ENCODE measurements at places on chromosomes 1 and 21.
A peak's percentile ranks its signal among the peaks of the same experiment; 100 is the strongest.

DNA sequence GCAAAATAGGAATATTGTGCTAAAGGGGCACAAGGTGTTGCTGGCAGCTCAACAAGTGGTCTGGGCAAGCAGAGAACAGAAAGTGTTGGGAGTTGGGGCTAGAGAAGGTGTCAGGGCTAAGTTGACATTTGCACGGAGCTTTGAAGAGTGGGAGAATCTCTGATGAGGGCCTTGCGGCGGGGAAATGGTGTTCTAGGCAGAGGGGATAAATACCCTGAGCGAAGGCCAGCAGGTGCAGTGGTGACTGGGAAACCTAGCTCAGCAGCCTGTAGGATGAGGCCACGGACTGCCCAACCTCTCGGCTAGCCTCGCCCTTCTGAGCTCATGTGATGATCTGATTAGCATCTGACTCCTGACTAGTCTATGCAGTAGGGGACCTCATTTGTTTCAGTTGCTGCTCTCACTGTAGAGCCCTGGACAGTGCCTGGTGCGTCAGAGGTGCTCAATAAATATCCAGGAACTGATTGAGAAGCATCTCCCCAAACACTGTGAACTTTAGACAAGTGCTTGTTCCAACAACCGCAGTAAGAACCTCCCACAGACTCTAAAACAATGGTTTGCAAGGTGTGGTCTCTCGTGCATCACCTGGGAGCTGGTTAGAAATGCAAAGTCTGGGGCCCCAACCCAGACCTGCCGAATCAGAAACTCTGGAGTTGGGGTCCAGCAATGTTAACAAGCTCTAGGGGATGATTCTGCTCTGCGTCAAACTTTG is 1.0 kb upstream of the FOXO6 start:
- DNase-seq, result no peak

GRCh38 chr21:33268737-33269441 is 2.7 kb downstream of the IL10RB start:
- DNase-seq, result peak; percentile 11

- DNase-seq, result no peak
These were observed 173.4 kb upstream of the RGS18 start for GRCh38 chr1:191984856-191985255.

DNA sequence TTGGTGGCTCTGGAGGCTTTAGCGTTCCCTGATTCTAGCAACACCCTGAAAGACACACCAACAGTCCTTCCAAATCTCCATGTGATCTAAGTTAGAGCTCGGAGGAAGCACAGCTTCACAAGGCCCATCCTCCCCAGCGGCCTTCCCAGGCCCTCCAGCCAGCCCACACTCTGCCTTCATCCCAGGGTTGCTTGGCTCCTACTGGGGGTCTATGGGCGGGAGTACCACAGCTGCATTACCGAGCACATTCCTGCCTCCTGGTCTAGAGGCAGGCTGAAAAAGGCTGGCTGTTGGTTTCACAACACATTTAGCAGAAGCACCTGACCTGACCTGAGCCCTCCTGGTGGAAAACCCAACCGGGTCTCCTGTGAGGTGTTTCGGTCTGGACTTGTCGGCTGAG is 54.7 kb upstream of the TRIM67 start:
- DNase-seq, result no peak

GRCh38 chr1:15412175-15412800 is 2.6 kb downstream of the EFHD2 start:
- no peak for DNase-seq

DNA sequence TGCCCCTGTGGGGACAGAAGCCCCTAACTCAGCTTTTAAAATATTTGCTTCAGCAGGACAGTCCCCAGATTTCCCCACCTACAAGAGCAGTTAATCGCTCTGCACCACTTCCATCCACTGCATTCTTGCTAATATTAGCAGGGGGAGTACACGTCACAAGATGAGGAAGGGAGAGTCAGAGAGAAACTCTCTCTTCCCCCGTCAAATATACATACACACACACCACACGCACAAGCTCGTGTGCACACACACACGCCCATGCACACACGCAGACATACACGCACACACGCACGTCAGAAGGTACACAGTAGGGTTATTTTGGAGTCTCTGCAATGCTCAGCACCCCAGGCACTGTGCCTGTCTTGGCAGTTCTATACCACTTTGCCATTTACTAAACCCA is 2.1 kb downstream of the CLCA1 start:
- DNase-seq, result no peak

- no peak for DNase-seq
These were observed 2.5 kb upstream of the OLFML3 start for GRCh38 chr1:113976609-113977278.

GRCh38 chr1:56817716-56818463 is 1.3 kb downstream of the FYB2 start:
- DNase-seq, result no peak

- DNase-seq, result no peak
These were observed 149.3 kb downstream of the ZC3H11B start for GRCh38 chr1:219463636-219464035.

DNA sequence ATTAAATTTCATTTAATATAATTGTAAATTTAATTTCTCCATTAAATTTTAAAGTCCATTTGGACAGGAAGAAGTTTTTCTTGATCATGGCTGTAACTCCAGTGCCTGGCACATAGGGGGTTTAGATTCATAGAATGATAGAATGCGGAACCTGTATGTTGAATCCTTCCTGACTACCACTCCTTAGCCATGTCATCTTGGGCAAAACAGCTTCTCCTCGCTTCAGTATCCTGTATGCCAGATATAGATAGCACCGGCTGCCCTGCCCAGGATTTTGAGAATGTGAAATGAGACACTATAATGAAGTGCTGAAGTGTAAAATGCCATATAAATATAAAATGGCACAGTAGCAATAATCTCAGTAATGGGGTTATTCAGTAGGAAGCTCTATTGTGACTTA is 6.4 kb downstream of the DYRK1A start:
- no peak for DNase-seq

- DNase-seq, result no peak
These were observed 89.3 kb downstream of the RGL1 start for GRCh38 chr1:183894290-183894565.

DNA sequence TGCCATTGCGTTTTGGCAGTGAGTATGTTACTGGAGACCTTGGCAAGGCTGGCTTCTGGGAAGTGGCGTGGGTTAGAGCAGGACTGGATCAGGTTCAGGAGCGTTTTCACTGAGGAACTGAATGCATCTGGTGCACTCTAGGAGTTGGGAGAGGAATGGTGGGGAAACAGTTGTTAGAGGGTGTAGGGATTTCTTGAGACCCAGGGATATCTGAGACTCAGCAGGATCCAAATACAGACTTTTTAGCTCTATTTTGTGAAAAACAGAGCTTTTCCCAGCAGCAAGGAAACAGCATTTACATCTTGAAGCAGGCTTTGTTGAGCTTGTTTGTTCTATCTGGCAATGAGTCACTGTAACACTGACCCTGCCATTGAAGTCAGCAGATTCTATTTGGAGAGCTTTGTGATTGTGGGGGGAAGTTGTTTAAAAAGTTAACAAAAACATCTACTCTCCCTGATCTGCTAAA is 56.9 kb upstream of the NRIP1 start:
- DNase-seq, result no peak

- no peak for DNase-seq
These were observed 2.0 kb upstream of the ENAH start for GRCh38 chr1:225654688-225655508.

DNA sequence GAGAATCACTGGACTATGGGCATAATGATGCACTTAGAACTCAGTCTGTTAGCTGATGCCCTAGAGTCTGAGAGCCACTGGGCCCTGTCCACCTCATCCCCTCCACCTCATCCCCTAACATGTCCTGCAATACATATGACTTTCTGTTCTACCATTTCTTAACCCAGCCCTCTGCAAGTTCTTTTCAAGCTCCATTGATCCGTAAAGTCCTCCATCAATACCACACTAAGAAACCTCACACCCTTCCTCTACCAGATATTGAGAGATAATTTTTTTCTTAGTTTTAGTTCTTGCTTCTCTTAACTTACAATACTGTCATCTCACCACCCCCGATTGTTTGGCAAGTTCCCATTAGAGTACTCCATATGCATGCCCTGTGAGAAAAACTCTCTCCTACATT is 22.1 kb downstream of the FCRL4 start:
- no peak for DNase-seq

GRCh38 chr1:214026985-214027384 is 39.2 kb downstream of the PROX1 start:
- no peak for DNase-seq

DNA sequence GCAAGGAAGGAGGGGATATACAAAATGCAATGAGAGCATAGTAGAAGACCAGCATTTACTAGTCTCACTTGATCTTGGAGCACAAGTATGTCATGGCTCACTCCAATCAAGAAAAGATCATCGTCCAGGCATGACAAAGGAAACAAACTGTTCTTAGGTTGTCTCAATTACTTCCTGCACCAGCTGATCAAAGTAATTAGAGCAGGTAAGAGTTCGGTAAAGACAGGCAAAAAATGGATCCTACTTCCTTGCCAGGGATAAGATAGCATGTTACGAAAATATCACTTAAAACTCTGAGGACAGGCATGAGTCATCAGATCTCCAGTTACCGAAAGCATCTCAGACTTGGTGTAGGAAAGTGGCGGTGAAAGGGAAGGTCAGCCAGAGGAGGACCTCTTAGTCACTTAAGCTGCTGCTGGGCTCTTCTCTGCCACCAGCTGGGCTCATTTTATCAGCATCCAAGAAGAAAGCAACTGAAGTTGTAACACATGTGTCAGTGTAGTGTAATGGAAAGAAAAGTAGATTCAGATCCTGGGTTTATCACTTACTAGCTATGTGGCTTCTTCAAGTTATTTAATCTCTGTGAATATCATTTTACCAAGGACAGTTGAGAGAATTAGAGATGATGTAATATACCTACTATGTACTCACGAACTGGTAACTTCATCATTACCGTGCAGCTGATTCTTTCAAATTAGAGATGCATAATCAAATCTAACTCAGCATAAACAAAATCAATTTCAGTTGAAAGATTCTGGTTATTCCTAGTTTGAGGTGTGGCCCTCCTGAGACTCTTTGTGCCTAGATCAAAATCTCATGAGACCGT is 46.8 kb downstream of the XCL1 start:
- no peak for DNase-seq

GRCh38 chr1:241095847-241096246 is 261.2 kb downstream of the RGS7 start:
- DNase-seq, result no peak

DNA sequence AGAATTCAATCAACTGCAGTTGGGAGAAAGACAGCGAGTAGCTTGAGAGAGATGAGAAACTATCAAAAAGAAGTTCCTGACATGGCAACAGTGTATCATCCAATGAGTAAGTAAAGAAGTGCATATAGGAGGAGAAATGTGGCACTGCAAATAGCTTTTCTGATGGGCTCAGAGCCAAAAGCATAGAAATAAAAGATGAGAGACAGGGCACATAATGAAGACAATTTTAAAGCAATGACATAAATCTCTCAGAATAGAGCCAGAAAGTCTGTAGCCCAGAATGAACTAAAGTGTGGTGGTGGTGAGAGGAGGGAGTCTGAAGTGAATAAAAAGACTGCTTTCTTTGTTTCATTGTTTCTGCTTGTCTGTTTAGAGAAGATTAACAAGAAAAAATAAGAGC is 34.3 kb downstream of the TNFSF18 start:
- DNase-seq, result no peak

DNA sequence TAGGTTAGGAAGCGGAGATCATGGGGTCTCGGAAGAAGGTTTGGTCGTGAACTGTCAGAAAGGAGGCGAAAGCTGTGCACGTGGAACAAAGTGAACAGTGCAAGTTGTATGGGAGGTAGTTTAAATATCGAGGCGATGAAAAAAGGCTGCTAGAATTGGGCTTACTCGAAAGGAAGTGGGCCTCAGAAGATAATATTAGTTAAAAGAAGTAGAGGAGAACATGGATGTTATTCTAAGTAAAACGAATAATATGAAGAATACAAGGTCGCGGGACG is 571 bp downstream of the WDR3 start:
- DNase-seq, result no peak

DNA sequence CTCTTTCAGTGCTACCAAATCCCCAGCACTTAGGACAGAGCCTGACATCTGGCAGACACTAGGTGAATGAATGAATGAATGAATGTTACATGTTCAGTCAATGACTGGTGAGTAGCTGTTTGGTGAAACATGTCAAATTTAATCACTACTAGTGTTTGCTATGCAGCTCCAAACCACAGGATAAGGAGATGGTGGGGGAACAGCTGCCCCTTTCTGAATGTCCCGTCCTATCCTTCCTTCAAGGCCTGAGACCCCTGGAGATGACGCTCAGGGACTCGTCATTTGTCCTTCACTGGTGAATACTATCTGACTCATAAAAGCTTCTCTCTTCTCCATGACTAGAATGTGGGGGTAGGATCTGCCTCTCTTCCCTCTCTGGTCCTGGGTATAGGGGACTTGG is 175.4 kb downstream of the HIVEP3 start:
- no peak for DNase-seq

DNA sequence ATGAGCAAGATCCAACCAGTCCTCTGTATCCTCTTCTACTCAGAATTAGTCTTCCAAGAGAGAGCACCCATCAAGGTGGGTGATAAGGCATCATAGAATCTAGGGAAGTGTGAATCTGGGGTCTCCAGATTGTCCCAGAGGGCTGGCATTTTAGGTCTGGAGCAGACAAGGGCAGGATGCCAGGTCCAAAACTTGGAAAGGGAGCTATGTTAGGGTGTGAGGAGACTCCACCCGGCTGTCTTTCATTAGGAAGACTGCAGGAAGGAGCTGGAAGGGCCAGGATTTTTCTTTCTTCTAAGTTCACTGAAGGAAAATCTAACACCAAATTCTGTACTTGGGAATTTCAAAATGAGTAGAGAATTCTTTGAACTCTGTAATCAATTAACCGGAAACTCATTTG is 86.1 kb upstream of the BMP8A start:
- no peak for DNase-seq

- no peak for DNase-seq
These were observed 761 bp downstream of the TNNT2 start for GRCh38 chr1:201376464-201377374.

DNA sequence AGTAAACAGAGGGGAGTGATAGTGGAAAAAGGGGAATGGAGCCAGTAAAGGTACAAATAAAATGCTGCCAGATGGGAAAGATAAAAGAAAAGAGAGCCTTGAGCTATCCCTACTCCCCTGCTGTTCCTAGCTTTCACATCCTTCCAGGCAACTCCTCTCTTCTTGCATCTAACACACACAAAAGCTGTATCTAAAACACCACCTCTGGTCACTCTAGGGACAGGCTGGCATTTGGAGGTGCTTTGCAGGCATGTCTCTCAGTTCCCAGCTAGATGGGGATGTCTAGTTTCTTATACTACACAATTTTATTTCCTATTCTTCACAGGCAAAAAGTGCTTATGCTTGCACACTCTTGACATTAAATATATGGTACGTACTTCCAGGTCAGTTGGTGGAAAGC is 185.1 kb upstream of the ST6GALNAC5 start:
- no peak for DNase-seq

- DNase-seq, result no peak
These were observed 39.6 kb upstream of the LDLRAP1 start for GRCh38 chr1:25503551-25504426.
